ENCODE measurements at places on chromosomes 2 and 18.

DNA sequence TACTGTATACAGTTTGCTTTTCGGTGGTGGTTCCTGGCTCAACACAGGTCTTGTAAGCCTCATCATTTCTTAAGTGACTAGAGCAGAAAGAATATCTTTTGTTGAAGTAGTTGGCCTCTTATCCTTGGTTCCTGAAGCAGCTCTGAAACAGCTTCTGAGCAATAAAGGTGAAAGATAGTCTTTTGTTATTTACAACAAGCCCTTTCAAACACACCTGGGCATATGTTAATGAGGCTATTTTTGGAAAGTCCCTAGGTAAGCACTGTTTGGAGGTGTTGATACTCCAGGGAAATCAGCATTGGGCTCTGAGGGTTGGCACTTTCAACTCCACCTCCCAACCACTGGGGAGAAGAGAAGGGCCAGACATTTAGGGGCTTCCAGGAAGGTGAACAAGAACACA, 211.0 kb downstream of the MCFD2 start:
- no peak for DNase-seq
- H3K4me1 ChIP-seq: no peaks in the 10 kb centered on the region
- H3K27ac ChIP-seq: no peak overlapping the region
- no peak overlapping the region for H3K4me3 ChIP-seq

DNA sequence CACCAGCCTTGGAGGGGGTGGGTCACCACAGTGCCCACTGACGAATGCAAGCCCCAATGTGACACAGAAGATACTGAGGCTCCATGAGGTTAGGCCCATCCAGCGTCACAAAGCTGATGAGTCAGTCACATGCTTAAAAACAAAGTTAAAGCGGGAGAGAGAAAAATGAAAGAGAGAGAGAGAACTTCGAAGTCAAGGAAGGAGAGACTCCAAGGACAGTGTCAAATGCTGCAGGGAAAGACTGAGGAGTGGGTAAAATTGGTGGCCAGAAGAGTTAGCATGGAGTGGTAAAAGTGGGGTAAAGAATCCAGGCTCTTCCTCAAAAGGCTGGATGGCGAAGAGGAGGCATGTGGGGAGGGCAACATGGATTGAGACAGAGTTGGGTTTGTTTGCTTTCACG, 201.9 kb upstream of the CCDC150 start:
- H3K27me3 ChIP-seq: no peaks in the 10 kb centered on the region
- no peaks in the 10 kb centered on the region for H3K4me1 ChIP-seq
- no peak for DNase-seq

DNA sequence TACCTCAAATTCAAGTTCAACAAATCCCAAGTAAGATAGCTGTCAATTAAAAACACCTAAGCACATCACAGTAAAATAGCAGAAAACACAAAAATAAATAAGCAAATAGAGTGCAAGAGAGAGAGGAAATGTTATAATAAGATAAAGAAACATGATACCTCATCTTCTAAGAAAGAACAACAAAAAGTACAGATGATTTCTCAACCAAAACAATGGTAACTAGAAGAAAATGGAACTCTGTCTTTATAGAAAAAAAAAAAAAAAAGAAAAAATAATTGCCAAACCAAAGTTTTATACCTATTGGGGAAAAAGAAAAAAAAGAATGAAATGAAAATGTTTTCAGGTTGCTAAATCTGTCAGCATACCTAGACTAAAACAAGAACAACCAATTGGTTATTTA, 1253.5 kb upstream of the CDH2 start:
- H3K36me3 ChIP-seq: no peaks in the 10 kb centered on the region
- DNase-seq: no peak
- no peak overlapping the region for H3K27ac ChIP-seq
- H3K27me3 ChIP-seq: no peaks in the 10 kb centered on the region
- H3K4me3 ChIP-seq: no peak overlapping the region
- H3K4me1 ChIP-seq: no peaks in the 10 kb centered on the region

DNA sequence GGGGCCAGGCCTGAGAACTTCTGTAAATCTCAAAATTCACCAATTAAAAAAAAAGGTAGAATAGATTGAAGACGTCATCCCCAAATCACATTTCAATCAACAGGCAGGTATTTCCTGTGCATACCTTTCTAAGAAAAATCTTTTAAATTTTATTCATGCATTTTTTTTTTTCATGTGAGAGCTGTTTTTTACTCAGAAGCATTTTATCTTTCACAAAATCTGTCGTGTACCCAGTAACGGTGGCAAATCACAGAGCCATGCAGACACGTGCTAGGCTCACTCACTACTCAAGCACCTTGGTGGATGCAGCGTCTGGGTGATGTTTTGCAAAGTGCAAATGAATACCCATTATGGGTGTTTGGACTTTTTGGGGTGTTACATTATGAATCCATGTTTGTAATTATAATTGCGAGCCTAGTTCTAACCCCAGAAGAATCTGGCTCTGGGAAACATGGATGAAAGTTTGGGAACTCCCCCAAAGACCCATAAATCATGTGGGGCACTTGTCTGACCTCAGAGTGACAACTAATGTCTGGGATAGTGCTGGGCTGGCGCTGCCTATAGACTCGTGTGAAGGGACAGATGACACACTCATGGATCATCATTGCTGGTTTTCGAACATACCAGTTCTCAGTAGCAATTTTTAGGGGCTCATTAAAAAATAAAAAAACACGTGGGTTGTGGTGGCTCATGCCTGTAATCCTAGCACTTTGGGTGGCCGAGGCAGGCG, 335.2 kb downstream of the LPIN1 start:
- no peak for DNase-seq
- H3K27me3 ChIP-seq: no peaks in the 10 kb centered on the region
- H3K4me3 ChIP-seq: no peak overlapping the region

DNA sequence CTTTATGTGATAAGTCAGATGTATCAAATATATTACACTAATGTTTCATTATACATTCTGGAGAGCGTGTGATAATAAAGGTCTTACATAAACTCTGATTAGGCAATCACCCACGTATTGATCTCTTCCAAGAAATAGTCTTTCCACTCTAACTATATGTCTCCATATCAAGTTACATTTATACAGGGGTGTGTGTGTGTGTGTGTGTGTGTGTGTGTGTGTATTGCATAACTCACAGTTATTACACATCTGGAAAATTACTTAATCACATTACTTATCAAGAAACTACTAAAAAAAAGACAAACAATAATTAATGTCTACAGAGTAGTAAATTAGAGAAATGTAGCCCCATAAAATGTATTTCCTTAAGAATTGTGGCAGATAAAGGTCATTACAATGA, 339.8 kb downstream of the CDH19 start:
- no peak for DNase-seq
- H3K27ac ChIP-seq: no peak overlapping the region
- H3K36me3 ChIP-seq: no peaks in the 10 kb centered on the region

DNA sequence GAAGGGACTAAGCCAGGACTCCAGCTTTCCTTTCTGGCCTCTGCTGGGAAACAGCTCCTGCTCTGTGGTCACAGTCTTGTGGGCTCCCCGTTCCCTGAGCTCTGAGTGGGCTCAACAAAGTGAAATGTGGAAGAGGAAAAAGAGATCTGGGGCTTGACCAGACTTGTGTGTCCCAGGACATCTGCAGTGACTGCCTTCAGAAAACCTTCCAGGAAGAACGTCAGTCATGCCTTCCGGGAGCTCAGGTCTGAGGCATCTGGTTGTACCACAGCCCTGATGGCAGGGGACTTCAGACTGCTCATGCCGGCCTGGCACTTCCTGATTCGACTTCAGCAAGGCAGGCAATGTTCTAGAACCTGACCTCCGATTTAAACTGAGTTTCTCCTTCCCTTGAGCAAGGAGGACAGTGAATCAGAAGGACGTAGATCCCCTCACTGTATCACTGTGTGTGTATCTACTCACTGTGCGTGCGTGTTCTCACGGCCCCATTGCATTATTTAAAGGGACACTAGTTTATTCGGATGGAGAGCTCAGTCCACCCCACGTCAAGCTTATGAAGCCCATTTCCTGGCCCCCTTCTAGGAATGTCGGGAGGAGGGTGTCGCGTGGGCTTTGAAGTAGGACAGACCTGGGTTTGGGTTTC, 548 bp upstream of the FBLN7 start:
- H3K4me3 ChIP-seq: peak overlapping the region; percentile 52
- no peak overlapping the region for H3K27ac ChIP-seq
- no peak for DNase-seq
- no peaks in the 10 kb centered on the region for H3K36me3 ChIP-seq
- H3K4me1 ChIP-seq: no peaks in the 10 kb centered on the region
- H3K27me3 ChIP-seq: no peaks in the 10 kb centered on the region

DNA sequence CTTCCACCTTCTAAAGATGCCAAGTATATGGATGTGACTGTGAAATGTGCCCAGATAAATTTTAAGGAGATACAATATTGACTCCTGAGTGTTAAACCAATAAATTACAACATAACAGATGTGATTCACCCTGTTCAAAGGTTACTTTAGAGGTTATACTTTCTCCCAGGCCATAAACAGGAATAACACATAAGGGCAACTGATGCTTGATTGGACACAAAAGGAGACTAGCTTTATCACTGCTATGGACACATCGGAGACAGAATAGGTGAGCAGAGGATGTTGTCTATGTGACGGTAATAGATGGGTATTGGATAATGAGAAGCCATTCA, 31.9 kb upstream of the SLC25A52 start:
- DNase-seq: no peak
- no peaks in the 10 kb centered on the region for H3K4me1 ChIP-seq
- H3K4me3 ChIP-seq: no peak overlapping the region
- no peaks in the 10 kb centered on the region for H3K36me3 ChIP-seq

DNA sequence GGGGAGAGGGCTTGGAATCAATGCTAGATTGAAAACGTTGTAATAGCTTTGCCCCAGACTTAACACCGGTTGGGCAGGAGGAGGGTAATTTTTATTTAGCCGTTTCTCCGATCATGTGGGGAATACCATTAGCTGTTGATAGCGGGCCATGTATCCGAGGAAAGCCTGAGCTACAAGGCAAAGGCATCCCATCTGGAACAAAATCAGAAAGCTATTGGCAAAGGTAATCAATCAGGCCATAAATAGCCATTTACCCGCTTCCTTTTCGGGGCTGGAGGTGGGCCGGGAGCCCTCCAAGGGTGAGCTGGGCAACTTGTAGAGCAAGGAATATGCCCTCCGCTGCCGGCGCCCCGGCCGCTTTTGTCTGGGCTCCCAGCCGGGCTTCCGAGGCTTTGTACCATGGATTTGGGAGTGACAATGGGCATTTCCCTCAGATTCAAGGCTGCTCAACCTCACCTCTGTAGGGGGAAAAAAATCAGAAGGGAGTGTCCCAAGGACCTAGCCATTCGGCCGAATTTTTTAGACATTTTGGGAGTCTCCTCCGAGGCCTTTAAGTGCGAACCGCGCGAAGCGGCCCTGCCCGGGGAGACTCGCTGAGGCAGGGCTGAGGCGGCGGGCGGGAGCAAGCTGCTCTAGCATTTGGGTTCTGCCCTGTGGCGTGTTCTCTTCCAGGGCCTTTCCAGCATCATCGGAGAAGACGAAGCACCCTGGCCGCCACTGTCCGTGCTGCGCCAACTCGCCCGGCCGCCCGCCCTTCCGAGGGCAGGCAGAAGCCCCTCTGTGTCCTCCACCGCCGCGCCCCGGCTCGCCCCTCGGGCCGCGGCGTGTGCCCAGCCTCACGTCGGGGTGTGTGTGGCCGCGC, 1.1 kb upstream of the HOXD9 start:
- no peaks in the 10 kb centered on the region for H3K4me1 ChIP-seq
- no peak for DNase-seq
- no peak overlapping the region for H3K4me3 ChIP-seq
- H3K36me3 ChIP-seq: no peaks in the 10 kb centered on the region

DNA sequence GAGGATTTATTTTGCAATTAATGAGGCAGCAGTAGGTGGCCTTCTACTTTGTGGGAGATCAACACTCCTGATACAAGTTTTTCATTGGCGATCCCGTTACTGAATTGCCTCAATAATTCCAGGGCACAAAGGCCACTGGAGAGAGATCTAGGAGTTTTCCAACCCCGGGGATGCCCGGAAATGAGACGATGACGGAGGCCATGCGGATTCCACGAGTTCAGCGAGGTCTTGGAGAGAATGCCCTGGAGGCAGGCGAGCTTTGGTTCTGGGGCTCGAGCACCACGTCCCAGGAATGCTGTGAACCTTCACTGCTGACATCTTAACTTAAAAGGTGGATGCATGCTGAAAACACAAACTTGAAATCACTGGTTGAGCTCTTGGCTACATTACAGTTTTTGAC, 74.2 kb downstream of the LDLRAD4 start:
- H3K4me1 ChIP-seq: no peaks in the 10 kb centered on the region
- DNase-seq: no peak
- no peaks in the 10 kb centered on the region for H3K27me3 ChIP-seq

GRCh38 chr18:36075862-36076587, 8.7 kb upstream of the RPRD1A start:
- no peak overlapping the region for H3K27ac ChIP-seq
- H3K4me3 ChIP-seq: no peak overlapping the region
- no peaks in the 10 kb centered on the region for H3K36me3 ChIP-seq
- H3K4me1 ChIP-seq: no peaks in the 10 kb centered on the region

DNA sequence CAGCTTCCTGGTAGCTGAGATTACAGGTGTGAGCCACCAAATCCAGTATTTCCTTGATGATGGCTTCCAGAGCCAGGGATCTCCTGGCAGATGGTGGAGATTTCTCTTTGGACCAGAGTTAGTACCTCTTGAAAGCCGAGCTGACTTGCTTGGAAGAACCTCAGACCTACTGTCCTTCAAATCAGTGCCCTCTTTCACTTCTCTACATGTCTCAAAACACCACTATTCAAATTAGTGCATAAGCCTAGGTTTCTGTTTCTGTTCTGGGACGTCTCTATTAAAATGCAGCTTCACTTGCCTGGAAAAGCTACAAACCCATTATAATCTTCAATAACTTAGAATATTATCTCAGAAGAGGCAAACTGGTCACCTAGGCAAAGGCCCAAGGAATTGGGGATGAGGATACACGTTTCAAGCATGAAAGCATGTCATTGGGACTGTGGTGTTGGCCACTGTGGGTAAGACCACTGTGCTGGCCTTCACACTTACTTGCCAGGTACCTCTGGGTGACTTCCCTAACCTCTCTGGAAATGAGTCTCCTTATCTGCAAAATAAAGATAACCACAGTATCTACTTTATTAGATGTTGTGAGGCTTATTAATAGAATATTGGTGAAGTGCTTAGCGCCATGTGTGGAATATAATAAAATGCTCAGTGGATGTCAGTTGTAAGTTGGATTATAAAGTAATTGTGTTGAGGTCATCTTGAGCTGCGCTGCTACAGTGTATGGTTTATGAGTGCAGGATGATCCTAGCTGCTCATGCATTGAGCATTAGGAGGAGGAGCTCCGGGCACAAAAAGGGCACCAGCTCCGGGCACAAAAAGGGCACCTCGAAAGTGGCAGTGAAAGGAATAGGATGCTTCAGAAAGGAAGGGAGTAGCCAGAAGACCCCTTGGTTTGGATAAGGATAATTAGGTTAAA, 84.5 kb downstream of the DOCK10 start:
- peaks cover 14% of the 10 kb centered on the region for H3K4me1 ChIP-seq
- H3K27me3 ChIP-seq: no peaks in the 10 kb centered on the region
- H3K4me3 ChIP-seq: no peak overlapping the region
- no peaks in the 10 kb centered on the region for H3K36me3 ChIP-seq
- peak overlapping the region; percentile 4 for H3K27ac ChIP-seq

- no peaks in the 10 kb centered on the region for H3K27me3 ChIP-seq
- peak overlapping the region; percentile 23 for H3K4me3 ChIP-seq
- H3K27ac ChIP-seq: no peak overlapping the region
These were observed 521 bp downstream of the MYCN start for GRCh38 chr2:15940661-15941480.
